Effector CD4-positive, alpha-beta T cell (primary cell): ENCODE measurements at places on chromosomes 4 and X.

- DNase-seq: no peak
Measured at GRCh38 chr4:187166886-187167512, 443.3 kb upstream of the FAT1 start.

GRCh38 chr4:122212880-122213279 lies 60.7 kb downstream of the BLTP1 start:
- DNase-seq: no peak

- DNase-seq: no peak
Measured at GRCh38 chrX:150364347-150365050, 1.4 kb downstream of the MAMLD1 start.

DNA sequence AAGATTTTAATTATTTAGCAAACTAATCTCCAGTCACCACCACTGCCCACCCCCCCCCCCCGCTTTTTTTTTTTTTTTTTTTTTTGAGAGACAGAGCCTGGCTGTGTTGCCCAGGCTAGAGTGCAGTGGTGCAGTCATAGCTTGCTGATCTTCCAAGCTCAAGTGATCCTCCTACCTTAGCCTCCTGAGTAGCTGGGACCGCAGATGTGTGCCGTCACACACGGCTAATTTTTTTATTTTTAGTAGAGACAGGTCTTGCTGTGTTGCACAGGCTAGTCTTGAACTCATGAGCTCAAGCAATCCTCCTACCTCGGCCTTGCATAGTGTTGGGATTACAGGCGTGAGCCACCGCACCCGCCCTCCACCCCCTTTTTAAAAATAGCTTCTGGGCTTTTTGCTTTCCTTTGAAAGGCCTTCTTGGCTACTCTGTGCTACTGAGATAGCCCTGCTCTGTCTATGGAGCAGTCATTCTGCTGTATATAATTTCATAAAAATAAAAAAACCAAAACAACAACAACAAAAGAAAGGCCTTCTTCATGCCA lies 18.7 kb downstream of the TXLNG start:
- no peak for DNase-seq

GRCh38 chr4:78207951-78208350 lies 150.8 kb downstream of the FRAS1 start:
- no peak for DNase-seq

GRCh38 chr4:41133454-41134018 lies 80.8 kb downstream of the APBB2 start:
- DNase-seq: no peak

DNA sequence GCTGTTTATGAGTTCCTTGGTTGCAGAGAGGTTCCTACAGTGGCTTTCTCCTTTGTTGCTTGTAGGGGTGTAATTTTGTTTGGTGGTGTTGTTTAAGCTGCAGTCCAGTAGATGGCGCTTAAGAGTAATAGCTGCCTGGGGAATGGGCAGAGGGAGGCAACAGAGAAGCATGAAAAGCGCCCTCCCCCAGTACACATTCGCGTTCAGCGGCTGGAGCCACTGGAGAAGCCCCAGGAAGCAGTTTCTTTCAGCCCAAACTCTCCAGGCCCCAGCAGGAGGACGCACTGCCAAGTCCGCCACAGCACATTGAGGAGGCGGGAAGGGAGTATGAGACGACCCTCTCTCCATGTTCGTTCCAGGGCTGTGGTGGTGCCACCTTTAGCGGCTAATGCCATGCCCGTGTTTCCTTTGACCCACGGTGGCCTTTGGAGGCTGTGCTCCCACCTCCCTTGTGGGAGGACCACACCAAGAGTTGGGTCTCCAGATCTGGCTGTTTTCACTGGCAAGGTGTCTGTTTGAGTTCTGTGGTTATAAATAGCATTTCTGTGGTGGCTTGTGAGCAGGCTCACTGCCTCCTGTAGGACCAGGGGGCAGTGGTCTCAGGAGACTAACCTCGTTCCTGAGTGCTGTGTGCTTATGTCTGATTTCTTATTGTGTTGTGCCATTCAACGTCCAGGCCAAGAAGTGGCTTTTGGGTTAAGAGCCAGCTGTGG lies 252.3 kb downstream of the ARHGAP10 start:
- no peak for DNase-seq

- no peak for DNase-seq
Measured at GRCh38 chrX:35557916-35558315, 240.2 kb upstream of the MAGEB16 start.

DNA sequence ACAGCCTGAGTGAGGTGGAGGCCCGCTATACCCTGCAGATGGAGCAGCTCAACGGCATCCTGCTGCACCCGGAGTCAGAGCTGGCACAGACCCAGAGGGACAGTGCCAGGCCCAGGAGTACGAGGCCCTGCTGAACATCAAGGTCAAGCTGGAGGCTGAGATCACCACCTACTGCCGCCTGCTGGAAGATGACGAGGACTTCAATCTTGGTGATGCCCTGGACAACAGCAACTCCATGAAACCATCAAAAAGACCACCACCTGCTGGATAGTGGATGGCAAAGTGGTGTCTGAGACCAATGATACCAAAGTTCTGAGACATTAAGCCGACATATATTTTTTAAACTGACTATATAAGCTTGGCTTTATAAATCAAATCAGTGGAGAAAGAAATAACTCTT lies 73.3 kb upstream of the HHIP start:
- no peak for DNase-seq

- no peak for DNase-seq
Measured at GRCh38 chr4:127686658-127687057, 43.5 kb upstream of the SLC25A31 start.

DNA sequence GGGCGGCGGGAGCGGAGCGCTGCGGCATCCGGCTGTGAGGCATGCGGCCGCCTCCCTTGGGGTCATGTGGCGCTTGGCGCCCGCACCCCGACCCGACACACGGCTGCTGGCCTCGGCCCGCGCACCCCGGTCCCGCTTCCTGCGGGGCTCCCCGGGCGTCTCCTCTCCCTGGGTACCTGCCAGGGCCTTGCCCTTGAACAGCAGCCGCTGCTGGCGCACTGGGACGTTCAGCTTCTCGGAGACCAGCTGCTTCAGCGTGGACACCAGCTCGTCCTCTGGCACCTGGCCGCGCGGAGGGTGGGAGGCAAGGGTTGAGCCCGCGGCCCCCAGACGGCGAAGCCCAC lies 391 bp downstream of the UBL4A start:
- DNase-seq: peak; percentile 13

- DNase-seq: no peak
Measured at GRCh38 chr4:41747230-41748055, 1.1 kb downstream of the PHOX2B start.

GRCh38 chr4:121330180-121330665 lies 50.6 kb downstream of the QRFPR start:
- DNase-seq: no peak

DNA sequence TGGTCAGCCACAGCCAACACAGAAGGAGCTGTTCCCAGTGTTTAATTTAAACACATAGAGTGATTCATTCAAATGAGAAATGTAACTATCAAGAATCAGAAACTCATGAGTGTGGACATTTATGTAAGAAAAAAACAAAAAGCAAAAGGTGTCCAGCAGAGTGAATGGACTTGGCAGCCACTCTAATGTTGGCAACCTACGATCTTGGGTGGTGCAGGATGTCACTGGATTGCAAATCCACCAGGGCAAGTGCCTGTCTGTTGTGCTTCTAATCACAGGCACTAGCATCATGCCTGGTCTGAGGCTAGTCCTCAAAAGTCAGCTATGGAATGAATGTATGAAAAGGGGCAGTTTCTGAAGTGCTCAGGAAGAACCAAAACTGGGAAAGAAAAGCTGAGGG lies 277.7 kb upstream of the CLNK start:
- no peak for DNase-seq

GRCh38 chr4:113646442-113646822 lies 115.1 kb downstream of the CAMK2D start:
- DNase-seq: no peak

DNA sequence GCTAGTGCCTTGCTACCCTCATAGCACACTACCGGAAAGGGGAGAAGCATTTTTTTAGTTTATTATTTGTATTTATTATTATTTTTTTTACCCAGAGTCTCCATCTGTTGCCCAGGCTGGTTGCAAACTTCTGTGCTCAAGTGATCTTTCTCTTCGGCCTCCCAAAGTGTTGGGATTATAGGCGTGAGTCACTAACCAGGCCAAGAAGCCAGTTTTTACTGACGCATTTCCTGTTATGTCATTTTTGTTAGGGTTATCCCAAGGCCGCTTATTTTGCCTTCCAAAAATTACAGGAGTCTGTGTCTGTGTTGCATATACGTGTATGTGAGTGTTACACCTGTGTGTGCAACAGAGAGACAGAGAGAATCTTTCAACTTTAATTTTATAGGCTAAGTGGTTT lies 404.5 kb downstream of the GBA3 start:
- DNase-seq: no peak

GRCh38 chrX:12970691-12971202 lies 4.2 kb upstream of the TMSB4X start:
- no peak for DNase-seq

GRCh38 chr4:1363513-1363912 lies 16.5 kb downstream of the UVSSA start:
- DNase-seq: no peak
